ENCODE measurements at places on chromosomes 4 and X. TPM values are rescaled to one million over a fixed set of nuclear protein-coding genes. Genes with fewer than 3 reads are reported as not detected.

The TBX22 gene
- 0.09 TPM for polyA plus RNA-seq

The ADD1 gene
- polyA plus RNA-seq, result 163 TPM

The PJA1 gene
- 92.2 TPM for polyA plus RNA-seq

The WNK3 gene
- polyA plus RNA-seq, result 2.1 TPM

The NXF2 gene
- polyA plus RNA-seq, result not detected

The NRK gene
- polyA plus RNA-seq, result 189 TPM

The MAGEA11 gene
- not detected for polyA plus RNA-seq

The TMPRSS11D gene
- polyA plus RNA-seq, result 0.19 TPM

The LIMCH1 gene
- polyA plus RNA-seq, result 141 TPM

The UBL4A gene
- polyA plus RNA-seq, result 23.2 TPM

The FAM156B gene
- polyA plus RNA-seq, result 21.5 TPM

The ENOPH1 gene
- polyA plus RNA-seq, result 25.6 TPM

The GBA3 gene
- not detected for polyA plus RNA-seq

The FREM3 gene
- polyA plus RNA-seq, result 0.15 TPM

The TGIF2LX gene
- polyA plus RNA-seq, result not detected

The SERPINA7 gene
- not detected for polyA plus RNA-seq

The NUP54 gene
- 39.1 TPM for polyA plus RNA-seq

The GLRA2 gene
- polyA plus RNA-seq, result 0.11 TPM

The SSX2B gene
- polyA plus RNA-seq, result not detected

The GABRB1 gene
- polyA plus RNA-seq, result not detected

The GCNA gene
- 2.8 TPM for polyA plus RNA-seq

The CAPN6 gene
- polyA plus RNA-seq, result 557 TPM

The DNAAF6 gene
- polyA plus RNA-seq, result not detected

The CXCL1 gene
- polyA plus RNA-seq, result not detected

The MAGEB5 gene
- not detected for polyA plus RNA-seq

The ZNF157 gene
- polyA plus RNA-seq, result 0.35 TPM

The GRIA2 gene
- polyA plus RNA-seq, result 5.9 TPM

The SEPSECS gene
- polyA plus RNA-seq, result 10.2 TPM

The MAGT1 gene
- polyA plus RNA-seq, result 36.8 TPM

The TKTL2 gene
- polyA plus RNA-seq, result not detected

The RS1 gene
- polyA plus RNA-seq, result not detected

The SSX4B gene
- not detected for polyA plus RNA-seq

The GAGE1 gene
- polyA plus RNA-seq, result not detected

The PDCL2 gene
- not detected for polyA plus RNA-seq

The TLR10 gene
- polyA plus RNA-seq, result 0.42 TPM

The LGI2 gene
- 4.4 TPM for polyA plus RNA-seq

The IL1RAPL1 gene
- polyA plus RNA-seq, result 0.66 TPM

Measured in forelimb muscle (tissue), 1 donor.